ENCODE measurements at places on chromosomes 11 and 22.

- no peak for DNase-seq
Measured at GRCh38 chr11:112778091-112778876, 182.9 kb upstream of the NCAM1 start.

- DNase-seq = no peak
Measured at GRCh38 chr11:86507249-86507845, 132.7 kb downstream of the CCDC81 start.

GRCh38 chr11:121794671-121795141, 321.3 kb downstream of the BLID start:
- DNase-seq = no peak

- DNase-seq = no peak
Measured at GRCh38 chr22:20600137-20600673, 92.8 kb downstream of the MED15 start.

DNA sequence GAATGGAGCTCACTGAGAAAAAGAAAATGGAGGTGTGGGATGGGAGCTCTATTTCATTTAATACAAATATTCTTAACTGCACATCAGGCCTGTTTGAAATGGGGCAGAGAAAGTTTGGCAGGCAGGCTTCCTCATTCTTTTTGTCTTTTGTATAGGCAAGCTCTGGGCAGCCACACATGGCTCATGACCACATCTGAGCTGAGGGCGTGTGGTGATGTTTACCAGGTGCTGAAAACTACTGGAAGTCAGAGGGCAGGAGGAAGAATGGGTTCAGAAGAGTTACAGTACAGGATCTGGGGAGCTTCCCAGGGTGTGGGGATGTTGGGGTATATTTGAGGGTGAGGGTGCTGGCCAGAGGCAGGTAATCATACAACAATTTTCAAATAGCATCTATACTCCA, 66.3 kb upstream of the NAV2 start:
- DNase-seq = no peak

DNA sequence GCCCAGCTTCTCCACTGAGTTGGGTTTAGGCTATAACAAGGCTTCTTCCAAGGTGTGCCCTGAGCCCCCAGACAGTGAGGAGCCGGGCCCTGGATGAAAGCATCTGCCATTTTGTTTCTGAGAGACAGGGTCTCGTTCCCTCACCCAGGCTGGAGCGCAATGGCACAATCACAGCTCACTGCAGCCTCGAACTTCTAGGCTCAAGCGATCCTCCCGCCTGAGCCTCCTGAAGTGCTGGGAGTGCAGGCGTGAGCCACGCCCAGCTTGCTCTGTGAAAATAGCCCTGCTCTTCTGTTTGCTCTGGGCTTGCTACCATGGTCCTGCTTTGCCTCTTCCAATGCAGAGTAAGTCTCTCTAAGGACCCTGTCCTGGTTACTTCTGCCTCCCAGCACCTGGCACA, 6.7 kb downstream of the DENND6B start:
- no peak for DNase-seq

DNA sequence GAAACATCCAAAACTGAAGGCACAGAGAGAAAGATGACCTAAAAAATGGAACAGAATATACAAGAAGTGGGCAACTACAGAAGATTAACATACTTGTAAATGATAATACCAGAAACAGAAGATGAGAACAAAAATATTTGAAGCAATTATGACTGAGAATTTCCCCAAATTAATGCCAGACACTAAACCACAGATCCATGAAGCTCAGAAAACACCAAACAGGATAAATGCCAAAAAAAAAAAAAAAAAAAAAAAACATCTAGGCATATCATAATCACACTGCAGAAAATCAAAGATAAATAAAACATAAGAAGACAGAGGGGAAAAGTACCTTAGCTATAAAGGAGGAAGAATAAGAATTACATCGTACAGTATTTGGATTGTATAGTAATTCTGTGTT, 65.3 kb downstream of the JAM3 start:
- no peak for DNase-seq

GRCh38 chr11:98616098-98616655, 404.6 kb upstream of the CNTN5 start:
- no peak for DNase-seq

- no peak for DNase-seq
Measured at GRCh38 chr22:40651057-40651456, 14.5 kb upstream of the MRTFA start.

GRCh38 chr11:19241260-19242178, 774 bp upstream of the E2F8 start:
- no peak for DNase-seq

- no peak for DNase-seq
Measured at GRCh38 chr22:31605851-31606585, 56.0 kb downstream of the PISD start.
